ENCODE measurements at places on chromosomes 16 and 17. TPM values are rescaled to one million over a fixed set of nuclear protein-coding genes. Genes with fewer than 3 reads are reported as not detected.
A peak's percentile ranks its signal among the peaks of the same experiment; 100 is the strongest.

GRCh38 chr17:46819906-46820351, 1.4 kb upstream of the WNT3 start:
- no peak for DNase-seq

GRCh38 chr16:10878644-10879501, 1.9 kb downstream of the CIITA start:
- no peak for DNase-seq

The DPEP3 gene
- not detected for total RNA-seq

GRCh38 chr17:65017207-65017774, 39.2 kb downstream of the GNA13 start:
- DNase-seq = no peak

The ABCC11 gene
- not detected for total RNA-seq

GRCh38 chr16:19555938-19556771, 652 bp downstream of the VPS35L start:
- DNase-seq = peak; percentile 72

DNA sequence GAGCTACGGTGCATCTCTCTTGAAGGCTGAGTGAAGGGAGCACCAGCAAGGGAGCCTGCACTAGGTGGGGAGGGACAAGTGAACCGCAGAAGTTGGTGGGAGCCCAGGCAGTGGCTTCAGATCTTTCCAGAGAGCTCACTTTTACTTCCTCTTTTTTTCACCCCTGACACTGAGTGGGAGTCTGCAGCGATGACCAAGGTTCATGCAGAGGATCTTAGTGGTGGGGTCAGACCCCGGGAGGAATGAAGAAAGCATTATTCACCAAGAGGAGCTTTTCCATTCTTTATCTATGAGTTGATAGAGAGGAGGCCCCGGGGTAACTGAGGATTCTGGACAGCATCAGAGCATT, 3.0 kb upstream of the CCL2 start:
- no peak for DNase-seq

DNA sequence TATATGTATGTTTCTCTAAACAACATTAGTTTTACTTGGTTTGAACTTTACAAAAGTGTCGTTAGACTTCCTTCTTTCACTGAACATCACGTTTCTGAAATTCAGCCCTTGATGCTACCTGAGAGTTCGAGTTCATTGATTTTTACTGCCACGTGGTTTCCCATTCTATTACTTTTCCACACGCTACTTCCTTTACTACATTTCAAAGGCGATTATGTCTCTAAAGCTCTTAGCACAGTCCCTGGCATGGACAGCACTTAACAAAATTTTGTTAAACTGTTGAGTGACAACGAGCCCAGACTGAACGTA, 15.9 kb upstream of the ARHGAP17 start:
- no peak for DNase-seq

GRCh38 chr17:27319541-27320221, 25.8 kb downstream of the WSB1 start:
- DNase-seq = peak; percentile 53

DNA sequence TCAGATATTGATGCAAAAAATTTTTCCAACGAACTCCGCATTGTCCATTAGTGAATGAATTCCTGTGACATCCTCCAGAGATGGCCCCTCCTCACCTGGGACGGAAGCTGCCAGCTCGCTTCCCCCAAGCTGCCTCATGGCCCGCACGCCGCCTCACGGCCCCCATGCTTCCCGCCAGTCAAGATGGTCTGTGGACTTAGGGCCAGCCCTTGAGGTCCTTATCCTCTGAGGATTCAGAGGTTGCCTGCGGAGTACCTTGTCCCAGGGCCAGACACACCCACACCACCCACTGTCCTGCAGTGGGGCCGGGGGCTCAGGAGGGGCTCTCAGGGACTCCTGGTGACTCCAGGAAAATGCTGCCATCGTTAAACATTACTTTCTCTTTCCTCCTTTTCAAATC, 73.6 kb downstream of the SEC14L1 start:
- no peak for DNase-seq
